ENCODE measurements at places on chromosomes 3 and 15. TPM values are rescaled to one million over a fixed set of nuclear protein-coding genes. Genes with fewer than 3 reads are reported as not detected.

- no peak for DNase-seq
Measured at GRCh38 chr15:78831229-78832207, 20.3 kb upstream of the ADAMTS7 start.

DNA sequence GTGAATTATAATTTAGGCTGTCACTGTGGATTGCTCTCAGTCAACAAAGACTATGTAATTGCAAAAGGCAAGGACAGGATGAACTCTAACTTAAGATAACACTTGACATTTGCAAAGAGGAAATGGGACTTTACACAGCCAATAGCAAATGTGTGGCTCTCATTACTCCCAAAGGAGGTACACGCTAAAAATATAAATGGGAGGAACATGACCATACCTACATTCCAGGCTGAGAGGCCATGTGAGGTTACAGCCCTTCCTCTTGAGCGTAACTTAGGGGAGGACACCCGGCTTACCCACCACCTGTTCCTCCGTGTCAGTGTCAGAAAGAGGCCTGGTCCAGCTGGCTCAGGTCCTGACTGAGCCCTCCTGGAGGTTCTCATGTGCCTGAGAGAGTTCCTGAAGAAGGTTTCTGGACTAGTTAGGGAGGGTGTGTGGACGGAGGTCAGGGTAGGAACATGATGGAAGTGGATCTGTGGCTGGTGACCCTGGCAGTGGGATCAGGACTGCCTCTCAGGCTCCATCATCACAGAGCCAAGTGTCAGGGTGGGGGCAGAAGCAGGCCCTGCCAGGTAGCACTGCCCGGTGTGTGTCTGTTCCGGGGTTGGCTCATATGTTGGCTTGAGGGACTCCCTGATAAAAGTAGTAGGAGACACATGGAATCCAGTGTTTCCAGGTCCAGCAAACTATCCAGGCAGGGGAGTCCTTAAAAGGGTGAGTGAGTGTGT is 7.9 kb downstream of the POPDC2 start:
- no peak for DNase-seq

The CHDH gene
- not detected for total RNA-seq

The TTLL13 gene
- total RNA-seq = not detected

The SLC12A1 gene
- total RNA-seq = 0.10 TPM

GRCh38 chr3:123861081-123861836 is 22.9 kb downstream of the MYLK start:
- DNase-seq = peak; percentile 61

DNA sequence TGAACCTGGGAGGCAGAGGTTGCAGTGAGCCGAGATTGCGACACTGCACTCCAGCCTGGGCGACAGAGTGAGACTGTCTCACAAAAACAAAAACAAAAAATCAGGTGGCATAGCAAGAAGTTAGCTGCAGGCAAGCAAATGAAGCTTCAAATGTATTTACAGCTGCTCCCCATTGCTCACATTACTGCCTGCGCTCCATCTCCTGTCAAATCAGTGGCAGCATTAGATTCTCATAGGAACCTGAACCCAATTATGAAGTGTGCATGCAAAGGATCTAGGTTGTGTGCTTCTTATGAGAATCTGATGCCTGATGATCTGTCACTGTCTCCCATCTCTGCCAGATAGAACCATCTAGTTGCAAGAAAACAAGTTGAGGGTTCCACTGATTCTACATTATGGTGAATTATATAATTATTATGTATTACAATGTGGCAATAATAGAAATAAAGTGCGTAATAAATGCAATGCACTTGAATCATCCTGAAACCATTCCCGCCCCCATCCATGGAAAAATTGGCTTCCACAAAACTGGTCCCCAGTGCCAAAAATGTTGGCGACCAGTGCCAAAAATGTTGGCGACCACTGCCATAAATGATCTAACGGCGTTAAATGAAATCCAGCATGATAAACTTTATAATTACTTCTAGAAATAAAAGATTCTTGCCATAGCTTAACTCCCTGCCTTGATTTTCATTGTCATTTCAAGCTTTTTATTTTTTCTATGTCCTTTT is 616.7 kb upstream of the NAALADL2 start:
- no peak for DNase-seq

GRCh38 chr15:73947651-73948050 is 21.4 kb downstream of the LOXL1 start:
- no peak for DNase-seq

DNA sequence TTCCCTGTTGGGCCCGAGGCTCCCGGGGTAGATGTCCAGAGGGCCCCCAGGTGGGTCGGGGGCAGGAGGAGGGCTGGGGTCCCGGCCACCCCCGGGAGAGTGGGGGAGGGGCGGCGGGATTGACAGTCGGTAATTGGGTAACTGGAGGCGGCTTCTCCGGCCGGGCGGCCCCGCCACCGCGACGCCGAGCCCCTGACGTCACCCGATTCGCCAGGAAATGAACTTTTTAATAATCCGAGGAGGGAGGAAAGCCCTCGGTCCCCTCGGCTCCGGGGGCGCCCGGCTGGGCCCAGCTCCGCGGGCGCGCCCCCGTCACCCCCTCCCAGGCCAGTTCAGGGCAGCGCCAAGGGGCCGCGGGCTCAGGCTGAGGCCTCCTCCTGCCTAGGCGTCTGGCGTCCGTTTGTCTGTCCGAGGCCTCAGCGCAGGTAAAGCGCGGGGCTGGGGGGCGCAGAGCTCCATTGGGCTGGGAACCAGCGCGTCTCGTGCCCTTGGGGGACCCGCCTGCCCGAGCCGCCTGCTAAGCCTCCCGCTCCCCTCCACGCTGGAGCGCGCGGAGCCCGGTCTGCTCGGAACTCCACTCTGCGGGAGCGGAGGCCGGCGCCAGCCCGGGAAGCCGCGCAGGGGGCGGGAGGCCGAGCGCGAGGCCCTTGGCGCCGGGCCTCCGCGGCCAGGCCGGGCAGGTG is 3.9 kb downstream of the GATA2 start:
- no peak for DNase-seq

The GOLGA6A gene
- total RNA-seq = not detected

DNA sequence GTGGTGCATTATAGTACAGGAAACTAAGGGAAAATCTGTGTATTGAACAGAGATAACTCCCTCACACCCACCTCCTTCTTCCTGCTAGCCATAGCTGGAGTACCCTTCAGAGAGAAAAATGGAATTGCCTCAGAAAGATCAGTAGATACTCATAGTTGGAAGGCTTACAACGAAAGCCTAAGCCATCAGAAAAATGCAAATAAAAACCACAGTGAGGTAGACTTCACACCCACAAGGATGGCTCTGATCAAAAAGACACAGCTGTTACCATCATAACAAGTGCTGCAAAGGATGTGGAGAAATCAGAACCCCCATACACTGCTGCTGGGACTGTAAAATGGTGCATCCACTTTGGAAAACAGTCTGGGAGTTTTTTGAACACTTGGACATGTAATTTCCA is 7.4 kb upstream of the DLG1 start:
- DNase-seq = peak; percentile 81

GRCh38 chr15:98163319-98164045 is 203.0 kb downstream of the ARRDC4 start:
- DNase-seq = peak; percentile 36

The HTR3E gene
- total RNA-seq = not detected

The ZIC4 gene
- total RNA-seq = 0.10 TPM

DNA sequence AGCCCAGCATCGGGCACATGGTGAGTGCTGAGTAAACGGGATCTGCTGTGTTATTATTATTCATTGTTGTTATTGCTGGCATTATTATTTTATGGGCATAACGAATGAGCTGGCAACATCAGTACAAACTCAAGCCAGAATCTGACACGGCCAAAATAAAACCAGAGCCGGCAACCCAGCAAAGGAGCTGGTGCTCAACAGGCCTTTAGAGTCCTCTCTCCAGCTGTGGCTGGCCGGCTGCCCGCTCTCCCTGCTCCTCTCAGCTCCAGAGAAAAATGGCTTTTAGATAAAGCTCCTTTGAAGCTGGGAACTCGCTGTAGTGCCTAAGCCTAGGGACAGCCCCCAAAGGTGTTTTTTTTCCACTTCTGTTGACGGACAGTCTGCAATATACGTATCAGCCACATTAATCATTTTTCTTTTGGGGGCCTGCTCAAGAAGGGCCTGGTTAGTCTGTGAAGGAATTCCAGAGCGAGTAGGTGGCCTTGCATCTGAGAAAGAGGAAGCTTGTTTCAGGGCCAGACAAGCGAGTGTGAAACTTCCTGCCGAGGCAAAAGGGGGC is 193.9 kb upstream of the UBE2E1 start:
- peak; percentile 46 for DNase-seq

DNA sequence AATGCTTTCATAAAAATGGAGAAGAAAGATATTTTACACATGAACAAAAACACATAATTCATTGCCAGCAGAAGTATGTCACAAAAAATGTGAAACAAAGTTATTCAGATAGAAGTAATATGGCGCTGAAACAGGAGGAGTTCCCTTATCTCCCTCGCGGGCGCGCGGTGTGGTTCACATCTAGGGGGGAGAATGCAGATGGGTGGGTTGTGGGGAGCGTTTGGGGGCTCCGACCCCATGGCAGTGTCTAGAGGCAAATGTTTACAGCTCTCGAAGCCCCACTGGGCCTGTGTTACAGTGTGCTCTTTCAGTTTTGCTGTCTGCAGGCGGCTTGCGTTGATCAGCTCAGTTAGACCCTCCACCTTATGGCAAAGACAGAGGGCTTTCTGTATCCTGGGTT is 297.5 kb downstream of the CGGBP1 start:
- no peak for DNase-seq

GRCh38 chr15:101018016-101018415 is 98.9 kb downstream of the LRRK1 start:
- DNase-seq = no peak

- DNase-seq = peak; percentile 69
Measured at GRCh38 chr15:85044251-85044853, 62.7 kb downstream of the PDE8A start.

DNA sequence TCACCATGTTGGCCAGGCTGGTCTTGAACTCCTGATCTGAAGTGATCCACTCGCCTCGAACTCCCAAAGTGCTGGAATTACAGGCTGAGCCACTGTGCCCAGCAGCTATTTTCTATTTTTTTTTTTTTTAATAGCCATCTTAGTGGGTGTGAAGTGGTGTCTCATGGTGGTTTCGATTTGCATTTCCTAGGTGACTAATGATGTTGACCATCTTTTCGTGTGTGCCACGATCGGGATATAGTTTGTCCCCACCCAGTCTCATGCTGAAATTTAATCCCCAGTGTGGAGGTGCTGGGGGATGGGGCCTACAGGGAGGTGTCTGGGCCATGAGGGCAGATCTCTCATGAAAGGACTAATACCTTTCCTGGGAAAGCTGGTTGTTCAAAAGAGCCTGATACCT is 41.8 kb upstream of the MUC13 start:
- DNase-seq = peak; percentile 65

The CA12 gene
- 23.3 TPM for total RNA-seq

- DNase-seq = no peak
Measured at GRCh38 chr15:79105141-79105540, 14.6 kb upstream of the RASGRF1 start.

DNA sequence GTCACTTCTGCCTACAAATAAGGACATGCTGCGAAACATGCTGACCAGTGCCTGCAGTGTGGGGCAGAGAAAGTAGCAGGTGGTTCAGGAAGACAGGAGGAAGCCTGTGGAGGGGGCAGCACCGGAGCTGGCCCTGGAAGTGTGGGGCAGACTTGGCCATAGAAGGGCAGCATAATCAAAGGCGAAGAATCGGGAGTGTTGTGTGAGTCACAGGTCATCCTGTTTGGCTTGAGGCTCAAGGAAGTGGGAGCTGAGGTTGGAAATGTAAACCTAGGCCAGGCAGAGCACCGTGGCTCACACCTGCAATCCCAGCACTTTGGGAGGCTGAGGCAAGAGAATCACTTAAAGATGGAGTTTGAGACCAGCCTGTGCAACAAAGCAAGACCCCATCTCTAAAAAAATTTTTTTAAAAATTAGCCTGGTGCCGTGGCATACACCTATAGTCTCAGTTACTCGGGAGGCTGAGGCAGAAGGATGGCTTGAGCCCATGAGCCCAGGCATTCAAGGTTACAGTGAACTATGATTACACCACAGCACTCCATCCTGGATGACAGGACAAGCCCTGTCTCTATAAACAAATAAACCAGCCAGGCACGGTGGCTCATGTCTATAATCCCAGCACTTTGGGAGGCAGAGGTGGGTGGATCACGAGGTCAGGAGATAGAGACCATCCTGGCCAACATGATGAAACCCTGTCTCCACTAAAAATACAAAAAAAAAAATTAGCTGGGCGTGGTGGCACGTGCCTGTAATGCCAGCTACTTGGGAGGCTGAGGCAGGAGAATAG is 54.0 kb downstream of the FAM43A start:
- peak; percentile 70 for DNase-seq

- peak; percentile 48 for DNase-seq
Measured at GRCh38 chr3:46076606-46077005, 49.3 kb upstream of the XCR1 start.

- no peak for DNase-seq
Measured at GRCh38 chr3:130515755-130516154, 1.2 kb upstream of the COL6A6 start.

DNA sequence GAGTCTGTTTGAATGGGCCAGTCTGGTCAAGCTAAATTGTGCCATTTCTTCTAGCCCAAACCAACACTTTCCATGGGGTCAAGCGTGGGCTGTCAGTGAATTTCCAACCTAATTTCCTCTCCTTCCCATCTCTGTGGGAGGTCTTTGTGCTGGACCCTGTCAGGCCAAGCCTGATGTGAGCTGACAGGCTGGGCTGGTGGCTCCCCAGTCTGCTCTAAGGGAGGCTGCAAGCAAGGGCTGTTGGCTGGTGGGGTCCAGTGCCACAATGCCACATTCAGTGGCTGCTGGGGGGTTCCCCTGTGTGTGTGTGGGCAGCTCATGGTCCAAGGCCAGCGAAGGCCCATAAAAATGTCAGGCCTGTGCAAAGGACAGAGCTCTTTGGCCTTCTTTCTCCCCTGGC is 216.1 kb downstream of the OPA1 start:
- DNase-seq = no peak

DNA sequence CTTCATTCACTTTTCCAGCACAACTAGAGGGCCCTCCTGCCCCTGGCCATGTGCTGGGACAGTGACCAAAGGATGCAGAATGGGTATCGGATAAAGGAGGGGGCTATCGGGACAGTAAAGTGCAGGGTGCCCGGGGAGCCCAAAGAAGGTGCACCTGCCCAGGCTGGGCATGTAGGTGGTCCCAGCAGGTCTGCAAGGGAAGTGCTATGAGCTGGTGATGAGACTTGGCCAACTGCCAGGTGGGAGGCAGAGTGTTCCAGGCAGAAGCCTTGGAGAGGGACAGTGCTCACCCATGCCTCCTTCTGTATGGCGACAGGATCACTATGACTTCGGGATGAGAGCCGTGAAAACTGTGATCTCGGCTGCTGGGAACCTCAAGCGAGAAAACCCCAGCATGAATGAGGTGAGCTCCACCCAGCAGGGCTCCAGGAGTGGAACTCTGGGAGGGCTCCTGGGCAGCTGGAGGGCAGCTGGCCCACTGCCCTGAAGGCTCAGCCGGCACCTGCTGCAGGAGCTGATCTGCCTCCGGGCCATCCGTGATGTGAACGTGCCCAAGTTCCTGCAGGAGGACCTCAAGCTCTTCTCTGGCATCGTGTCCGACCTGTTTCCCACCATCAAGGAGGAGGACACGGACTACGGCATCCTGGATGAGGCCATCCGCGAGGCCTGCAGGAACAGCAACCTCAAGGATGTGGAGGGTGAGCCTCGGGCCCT is 48.4 kb downstream of the DNAH1 start:
- DNase-seq = no peak

The TMEM207 gene
- total RNA-seq = not detected

All from RPMI7951 (cell line).